ENCODE measurements at places on chromosomes 12 and 14.

DNA sequence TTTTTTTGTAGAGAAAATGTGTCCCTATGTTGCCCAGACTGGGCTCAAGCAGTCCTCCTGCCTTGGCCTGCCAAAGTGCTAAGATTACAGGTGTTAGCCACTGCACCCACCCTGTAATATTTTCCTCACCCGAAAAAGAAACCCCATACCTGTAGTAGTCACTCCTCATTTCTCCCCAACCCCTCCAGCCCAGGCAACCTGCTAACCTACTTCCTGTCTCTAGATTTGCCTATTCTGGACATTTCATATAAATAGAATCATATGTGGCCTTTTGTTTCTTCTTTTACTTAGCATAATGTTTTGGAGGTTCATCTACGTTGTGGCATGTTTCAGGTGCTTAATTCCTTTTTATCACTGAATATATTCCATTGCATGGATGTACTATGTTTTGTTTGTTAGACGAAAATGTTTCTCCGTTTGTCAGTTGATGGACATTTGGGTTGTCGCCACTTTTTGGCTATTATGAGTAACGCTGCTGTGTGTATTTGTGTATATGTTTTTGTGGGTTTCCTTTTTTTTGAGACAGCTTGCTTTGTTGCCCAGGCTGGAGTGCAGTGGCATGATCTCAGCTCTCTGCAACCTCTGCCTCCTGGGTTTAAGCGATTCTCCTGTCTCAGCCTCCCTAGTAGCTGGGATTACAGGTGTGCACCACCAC is 6.2 kb downstream of the ANKRD13A start:
- no peak for DNase-seq

- DNase-seq, result no peak
Observed at GRCh38 chr12:12744546-12745305, 27.6 kb downstream of the CDKN1B start.

GRCh38 chr12:102675672-102676071 is 195.3 kb upstream of the IGF1 start:
- no peak for DNase-seq

DNA sequence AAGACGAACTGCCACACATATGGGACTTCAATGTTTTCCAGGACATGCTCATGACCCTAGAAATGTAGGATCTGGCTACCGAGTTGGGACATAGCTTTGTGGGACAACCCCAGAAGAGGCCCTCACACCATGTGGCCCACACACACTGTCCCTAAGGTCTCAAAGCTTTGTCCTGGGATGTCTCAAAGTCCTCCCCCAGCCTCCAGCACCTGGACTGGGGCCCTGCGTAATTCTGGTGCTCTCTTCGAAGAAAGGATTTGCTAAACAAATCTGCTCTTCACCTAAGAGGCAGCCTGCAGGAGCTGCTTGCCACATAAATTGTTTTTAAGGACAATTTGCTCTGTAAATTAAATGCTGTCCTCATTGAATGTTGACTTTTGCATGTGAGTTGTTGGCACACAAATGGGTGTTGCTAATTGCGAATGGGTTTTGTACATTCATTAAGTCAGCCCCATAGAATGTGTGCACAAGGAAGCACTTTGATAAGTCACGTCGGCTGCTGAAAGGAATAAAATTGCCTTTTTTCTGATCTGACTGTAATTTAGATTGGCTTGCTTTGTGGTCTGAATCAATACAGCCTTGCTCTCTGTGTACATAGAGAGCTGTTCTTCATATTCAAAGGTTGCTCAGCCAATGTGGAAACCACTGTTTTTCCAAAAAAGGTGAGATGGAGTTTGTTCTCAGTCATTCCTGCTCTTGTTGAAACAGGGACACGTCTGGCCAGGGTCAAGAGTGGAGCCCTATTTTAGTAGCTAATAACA is 161.6 kb upstream of the PWP1 start:
- DNase-seq, result no peak

DNA sequence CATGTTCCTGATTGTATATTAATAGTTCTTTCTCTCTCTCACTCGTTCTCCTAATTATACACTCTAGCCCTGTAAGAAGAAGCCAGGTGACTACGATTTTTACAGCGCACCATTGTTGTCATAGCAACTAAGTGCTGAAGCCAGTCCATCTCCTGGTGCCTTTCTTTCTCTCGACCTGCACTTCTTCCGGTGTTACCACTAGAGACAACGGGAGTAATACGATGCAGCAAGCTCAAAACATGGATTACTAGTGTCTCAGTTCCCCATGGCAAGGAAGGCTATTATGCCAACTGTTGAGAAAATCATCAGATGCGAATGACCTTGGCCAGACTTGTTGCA is 40.8 kb upstream of the DCD start:
- DNase-seq, result no peak
